ENCODE measurements at places on chromosomes 2 and 18.

GRCh38 chr2:71466301-71467179 lies 13.2 kb downstream of the DYSF start:
- peak; percentile 27 for DNase-seq

DNA sequence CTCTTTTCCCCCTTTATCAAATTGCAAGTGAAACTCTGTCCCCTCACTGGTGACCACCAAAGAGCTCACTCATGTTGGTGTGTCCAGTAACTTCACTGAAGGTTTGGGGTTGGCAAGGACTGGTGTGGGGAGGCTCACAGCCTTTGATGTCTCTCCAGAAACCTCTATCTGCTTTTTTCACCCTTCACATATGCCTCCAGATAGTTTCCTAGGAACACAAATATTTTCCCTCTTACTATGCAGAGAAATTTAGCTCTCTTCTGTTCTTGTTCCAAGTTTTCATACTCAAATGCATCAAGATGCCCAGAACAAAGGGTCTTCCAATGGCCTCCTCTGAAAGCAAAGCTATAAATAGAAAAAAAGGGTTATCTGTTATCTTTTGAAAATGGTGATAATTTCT lies 20.7 kb downstream of the DTNA start:
- DNase-seq, result no peak

- no peak for DNase-seq
Measured at GRCh38 chr2:234334756-234335155, 162.1 kb downstream of the ARL4C start.

- no peak for DNase-seq
Measured at GRCh38 chr2:29372185-29372584, 257.0 kb downstream of the CLIP4 start.

DNA sequence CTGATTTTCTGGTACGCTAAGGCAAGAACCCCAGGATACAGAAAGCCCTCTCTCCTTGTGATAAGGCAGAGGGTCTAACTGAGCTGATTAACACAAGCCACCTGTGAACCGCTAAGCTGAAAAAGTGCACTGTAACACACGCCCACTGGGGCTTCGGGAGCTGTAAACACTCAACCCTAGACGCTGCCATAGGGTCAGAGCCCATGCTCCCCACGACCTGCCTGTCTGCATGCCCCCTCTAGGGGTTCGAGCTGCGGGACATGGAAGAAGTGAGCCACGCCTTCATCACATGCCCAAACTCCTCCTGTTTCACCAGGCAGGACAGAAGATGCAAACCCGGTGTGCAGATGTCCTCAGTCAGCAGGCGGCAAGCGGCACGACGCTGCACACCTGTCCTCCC lies 173.9 kb upstream of the RAB12 start:
- no peak for DNase-seq

DNA sequence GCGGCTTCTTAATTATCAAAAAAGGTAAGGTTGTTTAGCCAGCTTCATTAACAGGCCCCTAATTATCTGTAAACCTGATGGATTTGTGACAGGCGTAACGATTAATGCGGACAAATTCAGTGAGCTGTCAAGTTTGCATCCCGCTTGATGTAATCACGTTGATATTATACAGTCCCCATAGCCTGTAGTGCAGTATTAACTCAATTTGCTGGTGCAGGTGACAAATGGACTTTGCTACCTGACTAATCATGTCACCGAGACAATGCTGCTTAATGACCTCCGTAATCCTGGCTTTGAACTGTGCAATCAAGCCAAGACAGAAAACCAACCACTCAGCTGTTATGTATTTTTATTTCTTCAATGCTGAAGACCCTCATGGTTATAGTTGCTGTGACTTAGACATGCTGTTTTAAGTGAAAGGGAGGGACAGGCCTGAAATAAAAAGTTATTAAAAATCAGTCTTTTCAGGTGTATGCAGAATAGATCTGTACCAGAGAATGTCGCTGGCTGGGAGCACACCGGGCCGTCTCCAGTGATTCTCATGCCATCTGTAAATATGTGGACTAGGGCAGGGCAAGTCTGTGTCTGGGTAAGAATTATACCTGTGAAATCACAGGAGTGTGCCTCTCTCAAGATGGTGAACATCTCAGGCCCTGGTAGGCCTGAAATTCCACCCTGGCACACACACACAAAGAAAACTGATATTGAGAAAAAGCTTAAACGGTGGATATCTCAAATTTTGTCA lies 4.3 kb downstream of the TSHZ1 start:
- DNase-seq, result no peak

DNA sequence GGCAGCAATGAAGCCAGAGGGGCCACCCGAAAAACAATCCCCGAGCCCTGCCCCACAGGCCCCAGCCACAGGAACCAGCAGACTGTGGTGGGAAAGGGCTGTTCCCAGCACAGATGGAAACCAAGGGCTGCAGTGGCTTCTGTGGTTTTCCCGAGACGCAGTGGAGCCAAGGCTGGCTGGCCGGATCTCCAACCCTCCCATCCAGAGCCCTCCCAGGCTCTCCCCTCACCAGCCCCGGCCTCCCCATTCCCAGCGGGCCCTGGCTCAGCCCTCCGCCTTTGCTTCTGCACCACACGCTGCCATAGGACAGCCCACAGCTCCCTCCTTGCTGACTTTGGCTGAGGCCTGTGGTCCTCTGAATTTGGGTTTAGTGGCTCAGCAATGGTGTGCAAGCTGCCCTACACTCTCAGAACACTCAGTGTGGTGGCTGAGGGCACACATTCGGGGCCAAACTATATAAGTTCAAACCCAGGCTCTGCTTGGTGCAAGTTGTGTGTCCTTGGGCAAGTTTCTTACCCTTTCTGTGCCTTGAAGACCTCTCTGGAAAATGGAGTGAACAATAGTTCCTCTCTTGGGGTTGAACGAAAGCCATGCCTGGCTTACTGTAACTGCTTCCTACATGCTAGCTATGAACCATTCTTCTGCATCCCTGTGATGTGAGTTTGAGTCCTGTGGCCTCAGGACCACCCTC lies 200.1 kb downstream of the SMAD7 start:
- DNase-seq, result peak; percentile 69

GRCh38 chr2:88638743-88639142 lies 11.5 kb upstream of the EIF2AK3 start:
- DNase-seq, result no peak

DNA sequence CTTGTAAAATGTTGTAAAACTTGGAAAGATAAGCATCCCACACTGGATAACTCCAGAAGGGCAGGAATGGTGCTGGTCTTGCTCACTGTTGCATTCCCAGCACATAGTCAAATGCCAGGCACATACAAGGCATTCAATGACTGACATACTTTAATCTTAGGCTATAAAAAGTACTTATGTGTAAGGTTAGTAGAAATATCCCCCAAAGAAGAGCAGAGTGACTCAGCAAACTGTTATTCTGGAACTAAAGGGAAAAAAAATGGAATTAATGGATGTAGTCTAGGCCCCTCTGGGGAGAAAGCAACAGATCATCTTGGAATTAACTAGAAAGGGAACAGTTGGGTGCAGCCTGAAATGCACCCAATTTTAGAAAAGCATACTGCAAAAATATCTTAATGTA lies 9.0 kb downstream of the ZBTB14 start:
- DNase-seq, result no peak

GRCh38 chr2:113755035-113755834 lies 1.2 kb downstream of the SLC35F5 start:
- DNase-seq, result peak; percentile 18

GRCh38 chr2:80335411-80335810 lies 30.9 kb upstream of the LRRTM1 start:
- DNase-seq, result no peak

DNA sequence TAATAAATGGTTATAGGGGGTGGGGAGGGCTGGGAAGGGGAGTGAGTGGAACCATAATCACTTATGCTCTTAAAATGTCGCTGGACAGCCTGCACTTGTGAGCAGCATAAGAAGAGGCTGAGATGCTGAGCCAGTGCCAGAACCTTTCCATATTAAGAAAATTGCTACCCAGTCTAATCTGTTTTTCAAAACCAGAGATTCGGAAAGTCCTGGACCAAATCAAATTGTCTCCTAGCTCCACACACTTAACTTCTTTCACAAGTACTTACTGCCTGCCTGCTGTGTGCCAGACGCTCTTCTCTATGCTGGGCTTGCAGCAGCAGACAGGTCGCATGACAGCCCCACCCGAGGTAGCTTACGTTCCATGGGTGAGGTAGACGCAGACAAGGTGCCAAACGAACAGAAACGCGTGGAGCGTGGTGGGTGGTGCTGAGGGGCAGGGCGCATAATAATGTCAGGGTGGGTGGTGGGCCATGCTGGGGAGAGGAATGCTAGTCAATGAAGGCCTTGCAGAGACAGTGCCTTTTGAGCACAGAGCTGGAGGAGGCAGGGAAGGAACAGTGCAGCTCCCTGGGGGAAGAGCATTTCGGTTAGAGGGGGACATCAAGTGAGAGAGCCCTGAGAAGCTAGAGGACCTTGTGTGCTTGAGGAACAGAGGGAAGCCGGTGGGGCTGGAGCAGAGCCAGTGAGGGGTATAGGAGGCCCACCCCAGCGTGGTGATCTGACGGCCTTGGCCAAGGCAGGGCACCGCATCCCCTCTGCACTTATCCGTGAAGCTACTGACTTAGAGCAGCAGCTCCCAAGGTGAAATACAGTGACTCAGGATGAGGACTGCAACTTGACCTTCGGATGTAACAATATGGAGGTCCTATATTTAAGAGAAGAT lies 123.5 kb upstream of the DAPL1 start:
- DNase-seq, result no peak

- no peak for DNase-seq
Measured at GRCh38 chr18:58225101-58225500, 181.1 kb downstream of the NEDD4L start.

- DNase-seq, result no peak
Measured at GRCh38 chr2:228846161-228846560, 424.9 kb downstream of the PID1 start.

GRCh38 chr18:2180586-2180985 lies 390.7 kb downstream of the METTL4 start:
- peak; percentile 31 for DNase-seq

- no peak for DNase-seq
Measured at GRCh38 chr2:146890491-146890890, 954.3 kb upstream of the ACVR2A start.

DNA sequence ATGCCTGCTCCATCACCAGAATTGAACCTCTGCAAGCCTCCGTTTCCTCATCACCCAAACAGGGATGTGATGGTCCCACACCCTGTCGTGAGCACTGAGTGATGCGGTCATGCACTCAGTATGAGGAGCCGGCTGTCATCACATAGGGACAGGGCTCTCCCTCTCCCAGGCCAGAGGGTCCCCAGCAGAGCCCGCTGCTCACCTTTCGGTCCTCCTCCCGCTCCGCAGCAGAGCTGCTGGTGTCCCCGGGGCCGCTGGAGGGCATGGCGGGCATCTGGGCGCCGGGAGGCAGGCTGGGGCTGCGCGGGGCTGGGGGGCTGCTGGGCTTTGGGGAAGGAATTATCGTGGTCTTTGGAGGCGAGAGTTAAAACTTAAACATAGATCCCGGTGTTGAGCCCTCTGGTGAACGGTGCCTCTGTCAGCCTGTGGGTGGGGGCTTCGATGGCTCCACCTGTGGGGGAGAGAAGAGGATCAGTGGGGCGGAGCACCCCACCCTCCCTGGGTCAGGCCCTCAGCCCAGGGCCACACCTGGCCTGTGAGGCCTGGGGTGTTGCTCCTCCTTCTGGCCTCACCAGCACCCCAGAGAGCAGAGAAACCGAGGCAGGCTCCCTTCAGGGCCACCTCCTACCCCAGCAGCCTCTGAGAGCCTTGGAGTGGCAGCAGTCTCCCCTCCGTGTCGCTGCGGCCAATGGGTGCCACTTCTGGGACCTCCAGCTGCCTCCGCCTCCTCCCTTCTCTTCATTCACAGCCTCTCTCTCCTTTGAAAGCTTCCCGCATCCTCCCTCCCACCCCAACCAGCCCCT lies 27.8 kb downstream of the DNMT3A start:
- DNase-seq, result no peak

DNA sequence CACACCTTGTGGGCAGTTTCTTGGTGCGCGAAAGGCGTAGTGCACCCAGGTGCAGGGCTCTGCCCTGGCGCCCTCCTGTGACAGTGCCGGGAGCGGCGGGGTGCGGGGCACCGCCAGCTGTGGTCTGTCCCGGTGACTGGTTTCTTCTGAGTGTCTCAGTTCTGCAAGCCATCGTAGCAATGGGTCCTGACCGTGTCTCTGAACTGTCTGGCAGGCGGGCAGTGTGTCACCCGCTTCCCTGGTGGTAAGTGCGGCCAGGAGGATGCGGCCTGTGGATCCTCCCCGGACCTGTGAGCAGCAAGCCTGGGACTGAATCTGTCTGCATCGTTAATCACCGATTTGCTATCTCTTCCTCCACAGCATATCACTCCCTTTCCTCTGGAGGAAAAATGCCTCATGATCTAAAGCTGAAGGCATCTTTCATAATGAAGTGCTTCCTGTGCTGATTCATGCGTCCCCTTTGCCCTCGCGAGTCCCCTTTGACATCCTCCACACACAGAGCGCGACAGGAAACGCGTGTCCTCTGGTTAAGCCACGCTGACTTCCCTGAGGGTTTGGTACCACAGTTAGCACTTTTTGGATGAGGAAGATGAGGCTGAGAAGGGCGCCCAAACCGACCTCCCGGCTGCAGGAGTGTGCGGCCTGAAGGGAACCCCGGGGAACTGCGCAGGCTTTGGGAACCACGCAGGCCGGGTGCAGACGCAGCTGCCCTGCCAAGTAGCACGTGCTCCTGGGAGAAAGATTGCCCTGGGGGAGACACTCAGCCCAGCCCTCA lies 416.0 kb upstream of the HS6ST1 start:
- peak; percentile 91 for DNase-seq
